ENCODE measurements at places on chromosomes 7 and 10.

DNA sequence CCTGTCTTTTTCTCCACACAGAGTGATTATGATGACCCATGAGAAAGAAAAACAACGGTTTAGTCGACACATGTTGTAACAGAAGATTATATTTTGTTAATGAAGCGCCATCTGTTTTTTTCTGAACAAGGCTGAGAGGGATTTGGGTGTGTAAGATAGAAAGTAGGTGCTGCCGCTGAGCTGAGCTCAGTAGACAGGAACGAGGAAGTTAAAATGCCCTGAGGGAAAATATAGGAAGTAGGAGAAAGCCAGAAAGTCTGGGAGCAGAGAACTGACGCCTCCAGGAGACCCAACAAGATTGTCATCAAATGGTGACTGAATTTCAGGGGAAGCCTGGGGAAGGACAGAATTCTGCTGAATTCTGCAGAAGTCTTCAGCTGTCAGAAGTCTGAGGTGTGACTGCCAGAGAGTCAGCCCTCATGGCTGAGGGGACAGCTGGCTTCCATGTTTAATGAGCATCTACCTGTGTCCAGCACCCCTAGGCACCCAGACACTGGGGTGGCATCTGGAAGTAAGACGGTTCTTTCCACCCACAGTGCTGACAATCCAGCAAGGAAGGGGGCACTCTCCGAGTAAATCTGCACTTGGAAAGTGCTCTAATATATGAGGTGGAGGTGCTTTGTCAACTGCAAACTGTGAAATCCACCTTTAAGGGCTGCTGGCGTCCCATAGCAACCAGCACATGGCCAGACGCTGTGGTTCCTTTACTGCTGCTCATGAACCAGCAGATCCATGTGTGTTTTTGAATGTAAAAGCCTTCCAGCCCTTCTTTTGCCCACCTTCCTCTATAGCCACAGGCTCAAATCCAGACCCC is 12.5 kb upstream of the TSPAN15 start:
- DNase-seq: no peak

DNA sequence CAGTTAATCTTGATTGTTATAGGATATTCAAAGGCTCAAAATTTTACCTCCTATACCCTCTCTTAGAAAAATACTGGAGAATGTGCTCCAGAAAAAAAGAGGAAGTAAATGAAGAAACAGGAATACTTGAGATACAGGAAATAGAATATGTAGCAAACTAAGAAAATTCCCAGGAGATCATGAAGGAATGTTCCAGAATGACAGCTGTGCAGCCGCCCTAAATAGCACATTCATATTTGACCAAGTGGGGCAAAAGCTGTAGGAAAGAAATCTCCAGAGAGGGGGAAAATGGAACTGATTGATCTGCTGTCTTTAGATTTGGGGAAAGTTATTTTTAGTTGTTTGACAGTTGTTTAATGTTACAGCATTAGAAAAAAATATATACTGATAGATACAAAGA is 46.2 kb upstream of the ZEB1 start:
- DNase-seq: no peak

GRCh38 chr7:51569581-51569980 is 253.0 kb upstream of the COBL start:
- DNase-seq: no peak

DNA sequence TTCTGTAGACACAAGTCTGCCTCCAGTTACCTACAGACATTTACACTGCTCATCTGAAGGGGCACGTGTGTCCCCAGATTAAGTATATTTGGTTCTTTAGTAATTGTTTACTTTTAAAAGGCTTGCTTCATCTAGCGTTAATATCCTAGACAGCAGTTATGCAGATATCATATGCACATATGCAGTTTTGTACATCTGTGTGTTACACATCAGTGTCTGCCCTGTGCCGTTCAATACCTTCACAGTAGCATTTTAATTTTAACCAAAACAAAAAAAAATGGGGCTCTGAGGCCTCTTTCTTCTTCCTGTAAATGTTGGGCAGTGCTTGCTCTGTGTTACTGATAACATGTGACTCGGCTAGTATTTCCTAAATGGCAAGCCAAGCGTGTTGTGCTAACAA is 331.4 kb upstream of the MGMT start:
- DNase-seq: no peak

- no peak for DNase-seq
Observed at GRCh38 chr7:47609803-47610452, 28.0 kb upstream of the TNS3 start.

DNA sequence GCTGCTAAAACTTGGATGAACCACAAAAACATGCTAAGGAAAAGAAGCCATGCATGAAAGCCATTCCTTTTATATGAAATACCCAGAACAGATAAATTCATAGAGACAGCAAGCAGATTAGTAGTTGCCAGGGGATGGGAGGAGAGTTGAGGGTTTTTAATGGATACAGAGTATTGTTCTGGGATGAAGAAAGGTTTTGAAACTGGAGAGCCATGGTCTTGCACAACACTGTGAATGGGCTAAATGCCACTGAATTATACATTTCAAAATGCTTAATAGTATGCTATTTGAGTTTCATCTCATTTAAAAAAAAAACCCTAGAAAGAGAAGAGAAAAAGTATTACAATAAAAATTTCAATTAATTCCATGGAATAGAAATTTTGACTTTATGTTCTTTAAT is 154.3 kb downstream of the GNAT3 start:
- DNase-seq: no peak

- DNase-seq: no peak
Observed at GRCh38 chr7:55535617-55536016, 36.7 kb downstream of the VOPP1 start.

- no peak for DNase-seq
Observed at GRCh38 chr10:117716889-117717288, 174.3 kb downstream of the EMX2 start.

GRCh38 chr7:32680259-32681173 is 185.2 kb downstream of the AVL9 start:
- no peak for DNase-seq

DNA sequence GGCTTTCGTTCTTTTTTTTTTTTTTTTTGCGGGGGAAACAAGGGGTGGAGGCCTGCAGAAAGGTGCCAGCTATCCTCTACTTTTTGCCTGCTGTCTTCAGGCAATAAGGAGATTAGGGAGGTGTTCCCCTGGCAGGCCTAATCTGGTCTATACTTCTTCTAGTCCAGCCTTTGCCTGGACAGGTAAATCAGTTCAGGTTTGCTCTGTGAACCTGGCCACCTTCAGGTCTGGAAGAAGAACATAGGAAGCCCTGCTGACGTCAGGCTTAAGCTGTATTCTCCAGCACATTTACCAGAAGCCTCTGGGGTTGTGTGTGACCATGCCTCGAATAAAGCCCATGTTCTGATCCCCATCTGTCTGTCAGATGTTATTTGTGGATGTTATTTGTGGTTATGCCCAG is 115.4 kb downstream of the SDK1 start:
- DNase-seq: no peak

DNA sequence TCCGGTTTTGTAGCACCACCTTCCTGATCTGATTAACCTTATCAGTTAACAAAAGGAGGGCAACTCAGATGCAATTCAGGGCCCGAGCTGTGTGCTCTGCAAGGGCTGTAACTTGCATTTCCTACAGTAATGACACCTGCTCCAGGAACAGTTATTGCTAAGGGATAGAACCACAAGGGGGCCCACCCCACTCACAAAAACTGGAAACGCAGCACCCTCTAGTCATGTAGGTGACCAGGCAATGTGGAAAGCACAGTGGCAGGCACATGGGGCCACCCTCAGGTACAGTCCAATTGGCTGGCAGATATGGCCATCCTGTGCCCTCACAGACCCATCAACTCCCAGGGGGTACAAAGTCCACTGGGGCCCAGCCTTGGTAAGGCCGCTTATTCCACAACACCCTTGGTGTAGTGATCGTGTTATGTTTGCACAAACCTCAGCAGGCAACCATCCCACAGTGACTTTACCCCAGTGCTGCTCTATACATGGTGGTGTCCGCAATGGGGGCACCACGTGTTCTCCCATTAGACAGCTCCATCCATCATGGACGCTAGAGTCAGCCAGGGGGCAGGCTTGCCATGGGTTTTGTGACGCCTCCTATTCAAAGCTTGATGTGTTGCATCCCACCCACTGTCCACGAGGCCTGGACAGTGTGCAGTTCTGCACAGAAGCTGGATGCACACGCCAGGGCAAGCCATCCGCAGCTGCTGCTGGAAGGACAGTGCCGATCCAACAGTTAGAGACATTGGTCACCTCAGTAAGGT is 9.4 kb downstream of the RNF133 start:
- no peak for DNase-seq

DNA sequence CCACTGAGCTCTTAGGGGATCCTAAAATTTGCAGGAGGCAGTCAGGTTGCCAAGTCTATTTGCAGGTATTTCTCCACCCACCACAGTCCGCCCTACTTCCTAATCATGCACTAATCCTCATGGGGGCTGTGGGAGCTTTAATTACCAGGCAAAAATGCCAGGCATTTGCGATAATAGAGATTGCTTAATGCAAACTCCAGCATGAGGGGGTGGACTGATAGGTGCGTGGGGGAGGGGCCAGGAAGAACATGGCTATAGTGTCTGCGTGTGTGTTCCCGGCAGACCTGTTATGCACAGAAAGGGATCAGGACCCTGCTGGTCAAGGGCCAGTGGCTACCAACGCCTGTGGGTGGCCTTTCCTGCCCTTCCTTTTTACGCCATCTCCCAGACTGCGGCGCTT is 15.6 kb upstream of the AQP1 start:
- no peak for DNase-seq

DNA sequence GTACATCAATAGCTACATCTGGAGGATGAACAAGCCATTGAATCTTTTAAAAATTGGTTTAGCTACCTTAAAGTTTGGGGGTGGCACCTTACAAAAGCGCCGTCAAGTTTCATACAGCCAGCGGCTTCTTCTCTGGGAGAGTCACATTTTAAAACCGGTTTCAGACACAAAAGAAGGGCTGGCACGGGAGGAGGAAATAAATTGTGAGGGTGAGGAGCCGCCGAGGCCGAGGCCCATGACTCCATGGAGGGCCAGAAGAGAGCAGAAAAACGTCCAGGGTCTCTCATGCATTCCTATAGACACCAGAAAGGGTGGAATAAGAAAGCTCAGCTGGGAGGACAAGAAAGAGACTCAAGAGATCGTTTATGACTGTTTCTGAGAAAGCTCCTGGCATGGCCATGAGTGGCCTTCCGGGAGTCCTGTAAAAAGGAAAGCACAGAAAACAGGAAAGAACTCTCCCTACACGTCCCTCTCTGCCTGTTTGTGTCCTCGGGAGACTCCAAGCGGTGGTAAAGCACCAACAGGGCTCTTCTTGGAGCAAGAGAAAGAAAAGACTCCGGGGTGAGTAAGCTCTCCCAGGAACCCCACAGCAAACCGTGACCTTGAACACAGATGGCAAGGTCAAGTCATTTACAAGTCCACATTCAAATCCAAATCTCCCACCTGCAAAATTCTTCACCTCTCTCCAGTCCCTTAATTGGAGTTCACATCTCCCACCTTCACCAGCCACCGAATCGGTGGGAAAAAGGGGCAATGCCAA is 1.8 kb downstream of the FRAT2 start:
- no peak for DNase-seq

GRCh38 chr7:130489140-130489983 is 2.5 kb upstream of the MEST start:
- DNase-seq: peak; percentile 76

GRCh38 chr10:57113545-57113944 is 752.5 kb upstream of the ZWINT start:
- no peak for DNase-seq

DNA sequence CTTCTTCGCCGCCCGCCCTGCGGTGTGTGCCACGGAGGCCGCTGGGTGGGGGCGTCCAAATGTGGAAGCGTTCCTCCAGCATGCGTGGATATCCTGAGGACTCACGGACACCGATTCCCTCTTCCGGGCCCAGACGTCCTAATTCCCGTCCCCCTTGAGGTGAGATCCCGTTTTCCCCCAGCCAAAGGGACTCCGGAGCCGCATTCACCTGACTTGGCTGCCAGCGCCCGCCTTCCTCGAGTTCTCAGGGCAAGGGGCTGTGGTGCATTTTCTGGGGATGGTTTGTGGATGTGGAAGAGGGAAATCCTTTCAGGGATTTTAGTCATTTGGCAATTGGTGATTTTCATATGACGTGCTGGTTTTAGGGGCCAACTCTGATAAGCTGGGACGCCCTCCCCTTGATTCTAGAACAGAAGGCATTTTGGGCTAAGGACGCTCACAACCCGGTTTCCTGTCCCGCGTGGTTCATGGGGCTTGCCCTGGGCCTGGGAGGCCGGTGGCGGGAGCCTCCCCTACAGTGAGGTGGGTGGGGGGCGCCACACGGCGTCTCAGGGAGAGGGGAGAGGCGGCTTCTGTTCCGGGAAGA is 165.4 kb downstream of the ACTR3B start:
- no peak for DNase-seq

GRCh38 chr7:135512135-135512887 is 2.4 kb upstream of the CNOT4 start:
- peak; percentile 54 for DNase-seq

- DNase-seq: no peak
Observed at GRCh38 chr10:105605104-105605503, 964.0 kb downstream of the SORCS3 start.

- no peak for DNase-seq
Observed at GRCh38 chr10:89347701-89348457, 20.1 kb downstream of the IFIT3 start.

GRCh38 chr10:30413996-30414576 is 19.9 kb upstream of the MAP3K8 start:
- DNase-seq: no peak

- DNase-seq: no peak
Observed at GRCh38 chr10:79289801-79290200, 57.5 kb upstream of the PPIF start.

DNA sequence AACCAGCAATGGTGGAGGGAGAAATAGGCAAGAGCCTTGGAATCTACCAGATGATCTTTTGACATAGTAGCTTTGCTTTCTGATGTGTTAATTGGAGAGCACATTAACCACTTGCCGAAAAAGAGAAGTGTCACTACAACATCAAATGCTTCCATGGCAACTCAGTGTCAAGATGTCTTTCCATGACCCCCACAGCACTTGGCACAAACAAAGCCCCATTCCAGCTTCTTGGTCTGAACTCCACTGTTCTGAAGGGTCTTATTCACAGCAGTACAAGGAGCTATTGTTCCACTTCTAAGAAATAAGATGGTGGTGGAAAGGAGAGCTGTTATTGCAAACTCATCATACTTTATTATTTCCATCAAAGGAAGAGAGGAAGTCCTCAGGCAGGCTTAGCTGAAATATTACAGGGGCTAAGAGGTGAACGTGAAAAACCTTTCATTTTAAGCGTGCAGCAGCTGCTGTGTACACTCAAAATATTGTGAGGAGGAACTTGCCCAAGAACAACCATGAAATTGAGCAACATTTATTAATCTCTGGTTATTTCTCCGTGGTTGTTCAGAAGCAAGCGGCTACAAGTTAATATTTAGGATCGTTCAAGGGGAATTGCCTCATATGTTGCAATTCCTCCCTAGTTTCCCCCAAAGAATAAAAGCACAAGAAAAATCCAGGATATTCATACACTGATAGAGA is 354.8 kb upstream of the CELF2 start:
- DNase-seq: no peak

DNA sequence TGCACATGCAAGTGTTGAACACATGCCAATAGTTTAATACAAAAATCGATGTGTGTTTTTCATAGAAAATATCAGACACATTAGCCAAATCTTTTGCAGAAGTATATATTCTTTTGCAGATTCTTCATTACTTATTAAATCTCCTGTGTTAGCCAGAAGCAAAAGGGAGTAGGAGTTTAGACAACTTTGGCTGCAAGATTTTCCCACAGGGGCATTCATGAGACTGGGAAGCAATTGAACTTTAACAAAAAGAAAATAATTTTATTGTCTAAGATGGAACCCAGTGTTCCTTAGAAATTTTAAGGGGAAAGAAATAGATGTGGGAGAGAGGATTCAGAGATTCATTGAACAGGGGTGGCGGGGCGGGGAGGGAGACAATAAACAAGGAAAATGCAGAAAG is 1336.0 kb downstream of the GATA3 start:
- DNase-seq: no peak
